ENCODE measurements at places on chromosomes 5 and 9.

- DNase-seq = no peak
Observed at GRCh38 chr5:119512277-119512676, 60.0 kb downstream of the HSD17B4 start.

DNA sequence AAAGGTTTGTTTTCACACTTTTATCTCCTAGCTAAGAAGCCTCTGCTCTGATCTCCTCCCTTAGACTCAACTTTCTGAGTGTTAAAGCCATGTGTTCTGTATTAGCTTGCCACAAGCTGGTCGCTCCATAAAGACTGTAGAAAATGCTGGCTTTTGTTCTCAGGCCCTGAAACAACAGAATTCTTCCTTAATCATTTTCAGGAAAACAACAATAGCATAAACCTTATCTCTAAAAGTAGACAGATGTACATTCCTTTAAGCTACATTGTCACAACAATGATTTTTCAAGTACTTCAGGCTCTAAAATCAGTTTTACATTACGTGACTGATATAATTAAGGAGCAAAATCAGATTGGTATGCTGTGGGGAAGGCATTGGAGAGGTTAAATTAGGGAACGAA lies 41.9 kb downstream of the VCAN start:
- no peak for DNase-seq

DNA sequence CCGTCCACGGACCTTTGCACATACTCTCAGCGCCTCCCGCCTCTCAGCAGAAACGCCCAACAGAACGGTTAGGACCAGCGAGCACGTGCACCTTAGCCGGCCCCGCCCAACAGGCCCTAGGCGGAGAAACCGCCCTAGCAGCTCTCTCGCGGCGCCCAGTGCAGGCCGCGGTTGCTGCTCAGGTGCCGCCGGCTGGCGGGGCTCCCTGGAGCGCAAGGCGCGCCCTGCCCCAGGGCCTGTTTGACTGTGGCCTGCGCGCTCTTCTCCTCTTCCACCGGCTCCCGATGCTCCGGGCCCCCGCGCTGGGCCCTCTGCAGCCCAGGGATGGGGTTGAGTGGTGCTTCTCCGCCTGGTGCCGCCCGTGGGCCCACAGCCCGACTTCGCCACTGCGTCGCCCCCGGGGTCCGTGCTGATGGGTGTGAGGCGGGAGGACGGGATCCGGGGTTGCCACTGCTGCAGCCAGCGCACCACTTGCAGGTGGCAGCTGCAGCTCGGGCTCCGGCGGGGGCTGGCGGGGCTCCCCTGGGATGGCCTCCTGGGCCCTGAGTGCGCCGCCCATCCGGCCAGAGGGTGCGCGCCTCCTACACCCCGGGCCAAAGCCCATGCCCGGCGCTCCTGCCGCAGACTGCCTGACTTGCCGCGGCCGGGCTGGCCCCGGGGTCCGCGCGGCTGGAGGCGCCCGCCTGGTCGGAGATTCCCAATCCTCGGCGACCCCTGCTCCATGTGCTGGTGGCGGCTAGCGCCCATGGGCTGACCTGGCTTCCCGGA lies 1889.4 kb upstream of the CDH9 start:
- DNase-seq = no peak

GRCh38 chr5:59685793-59686192 lies 207.7 kb downstream of the PDE4D start:
- DNase-seq = no peak

- DNase-seq = no peak
Observed at GRCh38 chr5:157732596-157733262, 1.5 kb downstream of the THG1L start.

- DNase-seq = no peak
Observed at GRCh38 chr5:172870715-172871461, 36.8 kb downstream of the ERGIC1 start.

GRCh38 chr9:83749706-83750105 lies 41.9 kb upstream of the UBQLN1 start:
- DNase-seq = no peak

DNA sequence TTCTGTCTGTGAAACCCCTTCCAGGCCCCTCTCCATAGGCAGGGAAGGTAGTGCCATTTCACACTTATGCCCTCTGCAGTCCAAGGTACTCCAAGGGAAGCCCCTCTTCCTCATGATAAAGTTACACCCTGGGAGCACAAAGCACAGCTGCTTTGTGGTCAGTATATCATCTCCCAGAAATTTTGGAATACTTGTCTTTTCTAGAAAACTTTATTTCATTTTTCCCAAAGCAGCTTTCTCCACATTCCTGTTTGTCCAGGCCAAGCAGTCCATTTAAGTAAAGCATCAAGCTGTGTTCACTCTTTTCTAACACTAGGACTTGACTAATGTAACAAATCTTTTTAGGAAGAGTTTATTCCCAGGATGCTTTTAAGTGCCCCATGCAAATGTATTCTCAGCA lies 371.8 kb upstream of the RGMB start:
- no peak for DNase-seq

- DNase-seq = no peak
Observed at GRCh38 chr9:93620881-93621820, 44.8 kb downstream of the PHF2 start.

GRCh38 chr9:761793-762560 lies 79.5 kb upstream of the DMRT1 start:
- DNase-seq = no peak

DNA sequence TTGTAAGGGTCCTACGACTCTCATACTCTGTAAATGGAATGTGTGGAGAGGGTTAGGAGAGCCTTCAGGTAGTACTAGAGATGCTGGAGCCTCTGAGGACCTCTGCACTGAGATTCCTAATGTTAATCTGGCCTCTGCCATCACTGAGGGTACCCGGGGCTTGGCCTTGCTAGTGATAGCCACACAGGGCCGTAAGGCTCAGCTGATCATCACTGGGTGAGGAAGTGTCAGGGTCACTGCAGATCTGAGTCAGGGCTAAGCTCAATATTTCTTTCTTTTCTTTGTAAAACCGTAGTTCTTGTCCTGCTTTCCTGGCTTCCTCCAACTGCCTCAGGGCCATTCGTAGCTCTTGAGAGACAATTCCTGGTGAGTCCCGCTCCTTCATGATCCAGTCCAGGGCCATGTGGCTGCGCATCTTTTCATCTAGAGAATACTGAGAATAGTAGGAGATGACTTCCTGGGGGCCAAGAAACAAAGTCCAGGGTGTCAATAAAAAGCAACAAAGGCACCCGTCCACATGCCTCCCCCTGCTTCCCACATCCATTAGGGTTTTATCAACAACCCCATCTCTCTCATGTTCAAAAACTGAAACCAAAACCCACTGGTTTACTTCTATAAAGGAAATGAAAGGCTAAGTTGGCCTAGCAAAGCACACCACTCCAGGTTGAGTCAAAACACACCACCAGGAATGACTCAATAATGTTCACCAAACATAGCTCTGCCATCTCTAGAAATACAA lies 47.7 kb downstream of the LIX1 start:
- no peak for DNase-seq

GRCh38 chr5:2960294-2960693 lies 208.8 kb upstream of the IRX2 start:
- no peak for DNase-seq

- DNase-seq = no peak
Observed at GRCh38 chr5:170228762-170229435, 3.9 kb upstream of the C5orf58 start.

DNA sequence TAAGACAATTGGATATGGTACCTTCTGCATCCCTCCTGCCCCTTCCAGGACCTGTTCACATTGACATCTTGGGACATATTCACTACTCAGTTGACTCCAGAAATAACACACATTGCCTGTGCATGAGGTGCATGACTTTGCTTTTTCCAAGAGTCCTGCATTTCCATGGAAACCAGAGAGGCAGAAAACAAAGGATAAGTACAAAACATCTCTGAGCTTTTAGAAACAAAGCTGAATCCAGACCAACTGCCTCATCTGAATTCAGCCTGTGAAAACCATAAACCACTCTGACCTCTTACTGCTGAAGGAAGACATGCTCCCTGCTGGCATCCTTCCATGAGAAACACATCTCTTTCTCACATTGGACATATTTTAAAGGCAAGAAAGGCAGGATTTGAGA lies 695.1 kb downstream of the TAF11L14 start:
- no peak for DNase-seq

DNA sequence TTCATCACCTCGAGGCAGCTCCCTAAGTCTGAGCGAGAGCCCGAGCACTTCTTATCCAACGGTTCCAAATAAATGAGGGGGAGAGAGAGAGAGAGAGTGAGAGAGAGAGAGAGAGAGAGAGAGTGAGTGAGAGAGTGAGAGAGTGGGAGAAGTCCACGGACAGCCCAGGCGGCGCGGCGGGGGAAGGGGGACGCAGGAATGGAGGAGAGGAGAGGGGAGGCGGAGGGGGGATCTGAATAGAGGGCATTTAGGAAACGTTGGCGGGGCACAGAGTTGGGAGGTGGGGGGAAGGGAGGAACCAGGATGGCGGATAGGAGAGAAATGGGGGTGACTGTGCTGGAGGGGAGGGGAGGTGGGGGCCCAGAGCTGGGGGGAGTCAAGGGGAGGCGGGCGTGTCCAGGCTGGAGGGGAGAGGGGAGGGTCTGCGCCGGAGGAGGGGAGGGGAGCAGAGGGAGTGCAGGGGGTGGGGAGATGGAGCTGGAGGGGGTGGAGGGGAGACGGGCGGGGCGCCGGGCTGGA lies 398 bp upstream of the BASP1 start:
- DNase-seq = no peak

DNA sequence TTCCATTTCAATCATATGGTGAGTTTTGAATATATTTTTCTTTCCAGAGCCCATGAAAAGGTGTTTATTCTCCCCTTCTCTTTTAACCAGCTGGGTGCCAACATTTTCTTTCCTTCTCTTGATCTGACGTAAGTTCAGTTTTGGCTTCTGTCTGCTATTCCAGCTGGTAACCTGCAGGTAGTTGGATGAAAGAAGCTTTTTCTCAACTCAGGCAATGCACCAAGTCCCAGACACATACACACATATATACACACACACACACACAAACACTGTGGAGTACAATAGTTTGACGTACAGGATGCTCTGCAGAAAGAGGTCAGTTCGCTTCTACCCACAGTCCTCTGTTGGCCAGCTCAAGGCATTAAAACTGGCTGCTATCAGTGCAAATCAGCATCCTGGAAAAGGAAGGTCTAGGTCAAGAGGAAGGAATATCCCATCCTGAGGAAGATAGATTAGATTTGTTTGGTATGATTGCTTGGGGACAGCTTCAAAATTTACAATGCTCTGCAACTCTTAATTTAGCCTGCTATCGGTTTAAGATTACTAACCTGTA lies 214.3 kb upstream of the SEMA6A start:
- DNase-seq = no peak

DNA sequence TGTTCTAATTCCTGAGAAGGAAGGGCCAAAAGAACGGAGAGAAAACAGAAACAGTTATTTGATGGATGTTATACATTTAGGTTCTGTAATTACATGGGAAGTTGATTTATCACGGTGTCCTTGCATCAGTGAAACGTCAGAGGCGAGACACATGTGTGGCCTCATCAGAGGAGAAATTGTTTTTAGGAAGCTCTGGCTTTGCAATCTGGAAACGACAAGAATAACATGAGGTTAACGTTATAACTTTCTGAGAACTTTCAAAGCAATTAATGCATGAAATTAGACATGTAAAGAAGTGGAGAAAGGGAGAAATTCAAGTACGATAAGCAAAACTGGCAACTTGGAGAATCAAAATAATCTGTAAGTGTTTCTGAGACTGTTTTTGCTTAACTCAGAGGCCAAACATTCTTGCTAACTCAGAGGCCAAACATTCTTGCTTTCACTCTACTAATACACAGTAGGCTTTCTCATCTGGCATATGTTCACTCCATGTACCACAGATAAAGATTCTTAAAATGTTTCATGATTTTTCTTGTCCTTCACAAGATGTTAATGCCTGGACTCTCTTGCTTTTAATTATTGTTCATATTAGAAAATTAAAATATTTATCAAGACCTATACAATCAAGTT lies 933.0 kb downstream of the TLE4 start:
- DNase-seq = no peak

DNA sequence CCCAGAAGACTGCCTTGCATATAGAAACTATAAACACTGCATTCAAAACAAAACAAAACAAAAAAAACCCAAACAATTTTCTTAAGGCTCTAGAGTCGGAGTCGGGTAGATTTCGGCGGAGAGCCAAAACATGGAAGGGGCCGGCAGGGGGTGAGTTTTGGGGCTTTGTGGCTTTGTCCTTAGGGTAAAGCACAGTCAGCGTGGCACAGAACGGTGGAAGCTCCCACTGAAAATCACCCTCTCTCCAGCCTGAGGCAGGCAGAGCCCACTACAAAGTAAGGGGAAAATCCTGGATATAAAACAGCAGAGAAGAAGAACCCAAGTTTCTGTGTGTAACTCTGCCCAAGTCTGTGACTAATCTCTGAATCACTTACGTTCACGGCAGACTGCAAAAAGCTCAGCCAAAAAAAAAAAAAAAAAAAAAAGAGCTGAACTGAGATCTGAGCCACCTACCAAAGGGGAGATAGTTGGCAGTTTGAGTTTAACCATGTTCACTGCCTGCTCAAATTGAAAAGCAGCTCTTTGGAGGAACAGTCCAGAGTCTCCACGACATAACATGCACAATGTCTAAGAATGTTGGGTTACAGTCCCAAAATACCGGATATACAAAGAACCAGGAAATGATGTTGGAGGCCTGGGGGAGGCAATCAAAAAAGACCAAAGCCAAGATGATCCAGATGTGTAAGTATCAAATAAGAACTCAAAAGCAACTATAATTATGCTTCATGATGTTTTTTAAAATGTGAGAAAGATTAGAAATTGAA lies 26.6 kb upstream of the OR2K2 start:
- DNase-seq = no peak

Measured in cortex of kidney (tissue), 1 donor.